ENCODE measurements at places on chromosomes 2 and 18.

DNA sequence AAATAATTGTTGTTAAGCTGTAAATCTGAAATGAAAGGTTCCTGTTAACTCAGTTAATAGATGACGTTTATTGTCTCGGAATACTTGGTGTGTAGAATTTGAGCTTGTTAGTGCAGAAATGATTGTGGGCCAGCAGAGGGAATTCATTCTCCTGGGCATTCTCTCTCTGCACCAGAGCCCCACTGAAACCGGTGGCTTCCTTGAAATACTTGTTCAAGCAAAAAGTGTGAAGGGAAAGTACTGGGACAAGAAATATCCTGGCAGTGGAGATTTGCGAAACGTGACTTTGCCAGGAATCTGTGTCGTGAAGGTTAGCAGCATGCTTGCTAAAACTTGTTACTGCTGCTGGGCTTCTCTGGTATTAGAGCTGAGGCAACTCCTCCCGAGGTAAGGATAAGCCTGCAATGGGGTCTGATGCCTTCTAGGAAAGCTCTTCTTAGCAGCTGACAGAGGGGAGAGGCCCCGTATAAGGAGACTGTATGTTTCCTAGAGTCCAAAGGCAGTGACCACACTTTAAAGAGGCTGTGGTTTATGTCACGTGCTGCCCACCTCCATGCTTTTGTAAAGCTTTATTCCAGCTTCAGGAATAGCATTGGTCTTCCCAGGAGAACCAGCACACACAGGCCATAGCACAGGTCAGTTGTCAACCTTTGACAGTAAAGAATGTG is 2.0 kb downstream of the ITGA6 start:
- DNase-seq = peak; percentile 42

- no peak for DNase-seq
These were observed 51.7 kb downstream of the GFPT1 start for GRCh38 chr2:69335311-69335710.

DNA sequence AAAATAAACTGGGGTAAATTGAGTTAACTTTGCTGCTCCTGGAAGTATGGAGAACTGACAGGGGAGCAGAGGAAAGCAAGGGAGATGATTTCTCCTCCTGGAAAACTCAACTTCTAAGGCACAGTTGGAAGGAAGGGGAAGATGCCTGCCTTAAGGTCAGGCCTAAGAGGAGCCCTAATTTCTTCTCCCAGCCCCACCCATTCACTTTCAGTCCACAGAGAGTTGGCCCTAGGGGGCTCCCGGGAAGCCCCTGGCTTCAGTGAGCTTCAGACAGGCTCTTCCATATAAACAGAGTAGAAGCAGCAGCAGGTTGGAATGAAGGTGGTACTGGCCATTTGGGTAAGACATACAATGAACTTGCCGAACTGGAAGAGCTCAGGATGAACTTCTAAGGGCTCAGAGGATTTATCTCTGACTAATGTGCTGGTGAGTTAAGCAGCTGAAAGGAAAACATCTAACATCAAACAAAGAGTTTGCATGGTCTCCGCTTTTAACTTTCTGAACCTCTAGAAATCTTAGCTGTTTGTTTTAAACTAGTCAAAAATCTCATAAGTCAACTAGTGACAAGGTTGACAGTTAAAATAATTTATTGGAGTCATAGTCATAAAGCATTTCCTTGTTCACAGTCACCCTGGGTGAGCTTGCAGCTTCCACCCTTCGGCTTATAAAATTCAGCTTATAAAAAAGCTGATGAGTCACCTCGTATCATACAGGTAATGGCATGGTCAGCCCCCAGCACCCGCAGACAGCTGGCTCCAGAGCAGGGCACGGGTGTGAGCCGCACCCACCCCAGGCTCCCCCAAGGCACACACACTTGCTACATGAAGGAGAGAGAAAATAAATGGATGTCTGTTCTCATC is 9.8 kb downstream of the MALL start:
- DNase-seq = peak; percentile 79

- DNase-seq = peak; percentile 55
These were observed 567.1 kb upstream of the POU3F3 start for GRCh38 chr2:104286841-104287240.

- DNase-seq = no peak
These were observed 7.6 kb upstream of the TNS1 start for GRCh38 chr2:218010140-218010983.

- DNase-seq = peak; percentile 83
These were observed 49.8 kb upstream of the LGALSL start for GRCh38 chr2:64404002-64404731.

DNA sequence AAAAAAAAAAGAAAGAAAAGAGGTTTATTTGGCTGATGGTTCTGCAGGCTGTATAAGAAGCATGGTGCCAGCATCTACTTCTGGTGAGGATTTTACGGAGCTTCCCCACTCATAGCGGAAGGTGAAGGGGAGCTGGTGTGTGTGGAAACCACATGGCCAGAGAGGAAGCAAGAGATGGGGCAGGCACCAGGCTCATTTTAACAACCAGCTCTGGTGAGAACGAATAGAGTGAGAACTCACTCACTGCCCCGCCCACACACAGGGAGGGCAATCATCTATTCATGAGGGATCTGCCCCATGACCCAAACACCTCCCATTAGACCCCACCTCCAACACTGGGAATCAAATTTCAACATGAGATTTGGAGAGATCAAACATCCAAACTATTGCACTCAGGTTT is 68.5 kb downstream of the MOGAT1 start:
- DNase-seq = no peak

- no peak for DNase-seq
These were observed 14.1 kb downstream of the MFF start for GRCh38 chr2:227339098-227339599.

GRCh38 chr2:239831001-239831731 is 194.0 kb downstream of the NDUFA10 start:
- no peak for DNase-seq

- peak; percentile 20 for DNase-seq
These were observed 20.4 kb downstream of the CMPK2 start for GRCh38 chr2:6845312-6845711.

- no peak for DNase-seq
These were observed 15.6 kb upstream of the MC2R start for GRCh38 chr18:13930964-13931363.

DNA sequence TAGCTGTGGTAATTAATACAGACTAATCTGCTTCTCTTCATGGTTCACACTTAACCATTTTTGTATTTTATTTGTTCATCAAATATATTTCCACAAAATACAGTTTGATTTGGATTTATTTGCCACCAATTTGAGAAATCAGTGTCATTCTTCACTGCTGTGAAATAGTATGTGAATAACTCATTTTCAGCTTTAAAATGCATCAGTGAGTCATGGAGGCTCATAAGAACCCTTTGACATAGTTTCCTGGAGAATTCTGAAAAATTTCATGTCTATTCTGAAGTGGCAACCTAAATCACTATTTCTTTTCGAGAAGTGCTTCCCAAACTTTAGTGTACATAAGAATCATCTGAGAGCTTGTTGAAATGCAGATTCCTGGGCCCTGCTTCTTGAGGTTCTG is 1026.7 kb upstream of the ACVR2A start:
- peak; percentile 36 for DNase-seq

DNA sequence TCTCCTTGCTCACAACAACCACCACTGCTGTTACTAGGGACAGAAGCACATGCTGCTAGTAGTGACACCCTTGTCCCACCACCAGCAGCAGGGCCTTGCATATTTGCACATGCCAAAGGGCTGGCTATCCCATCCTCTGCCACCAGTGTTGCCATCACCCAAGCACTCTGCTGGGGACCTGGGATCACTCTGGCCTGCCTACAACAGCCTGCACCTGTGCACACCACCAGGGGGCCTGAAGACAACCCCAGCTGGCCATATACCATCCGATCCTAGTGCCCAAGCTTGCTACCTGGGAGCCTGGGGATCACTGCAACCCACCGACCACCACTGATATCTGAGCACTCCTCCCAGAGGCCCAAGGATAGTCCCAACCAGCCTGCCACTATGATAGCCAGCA is 99.9 kb upstream of the FANCL start:
- DNase-seq = no peak

- no peak for DNase-seq
These were observed 70.3 kb upstream of the SNTG2 start for GRCh38 chr2:880201-880970.

- DNase-seq = peak; percentile 24
These were observed 3.1 kb upstream of the ABCB11 start for GRCh38 chr2:169034256-169034655.

- no peak for DNase-seq
These were observed 146.6 kb downstream of the MEIS1 start for GRCh38 chr2:66581339-66582103.

DNA sequence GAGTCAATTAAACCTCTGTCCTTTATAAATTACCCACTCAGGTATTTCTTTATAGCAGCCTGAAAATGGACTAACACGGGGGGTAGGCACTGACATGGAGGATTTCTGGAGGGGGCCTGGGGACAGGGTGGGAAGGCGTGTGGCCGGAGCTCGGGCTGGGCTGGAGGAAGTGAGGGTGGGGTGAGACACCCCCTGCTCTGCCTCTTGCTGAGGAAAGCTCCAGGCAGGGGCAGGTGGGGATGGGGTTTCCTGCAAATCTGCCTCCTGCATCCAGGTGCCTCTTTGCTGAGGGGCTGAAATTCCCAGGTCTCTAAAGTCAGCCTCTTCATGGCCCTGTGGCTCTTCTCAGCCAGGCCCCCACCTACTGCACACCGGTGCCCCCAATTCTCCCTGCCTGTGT is 25.7 kb upstream of the OTOS start:
- DNase-seq = no peak

DNA sequence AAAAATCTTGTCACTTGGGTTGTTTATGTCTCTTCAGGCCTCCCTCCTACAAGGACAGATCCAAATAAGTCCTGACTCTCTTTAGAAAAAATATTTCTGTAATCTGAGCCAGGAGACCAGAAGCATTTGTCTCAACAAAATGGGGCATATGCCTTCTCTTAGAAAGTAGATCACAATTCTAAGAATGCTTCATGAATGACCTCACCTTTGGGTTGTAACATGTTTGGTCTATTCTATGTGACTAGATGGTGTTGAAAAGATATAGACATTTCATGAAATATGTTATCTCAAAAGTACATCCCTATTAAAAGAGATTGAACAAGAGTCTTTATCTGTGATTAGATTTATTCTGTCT is 159.0 kb upstream of the SETBP1 start:
- DNase-seq = peak; percentile 29

Data from astrocyte of the spinal cord (primary cell).